ENCODE measurements at places on chromosomes 5 and 9. TPM values are rescaled to one million over a fixed set of nuclear protein-coding genes. Genes with fewer than 3 reads are reported as not detected.

The PCDHB11 gene
- 0.16 TPM for total RNA-seq

The TSSK1B gene
- total RNA-seq, result 3.8 TPM

The OR13C3 gene
- total RNA-seq, result not detected

The GABRB2 gene
- total RNA-seq, result not detected

The WNK2 gene
- total RNA-seq, result 12.8 TPM

The BRD9 gene
- total RNA-seq, result 25.5 TPM

- DNase-seq, result no peak
Observed at GRCh38 chr9:92196400-92196799, 81.2 kb upstream of the SPTLC1 start.

GRCh38 chr5:40312205-40312604 is 367.5 kb upstream of the PTGER4 start:
- DNase-seq, result no peak

DNA sequence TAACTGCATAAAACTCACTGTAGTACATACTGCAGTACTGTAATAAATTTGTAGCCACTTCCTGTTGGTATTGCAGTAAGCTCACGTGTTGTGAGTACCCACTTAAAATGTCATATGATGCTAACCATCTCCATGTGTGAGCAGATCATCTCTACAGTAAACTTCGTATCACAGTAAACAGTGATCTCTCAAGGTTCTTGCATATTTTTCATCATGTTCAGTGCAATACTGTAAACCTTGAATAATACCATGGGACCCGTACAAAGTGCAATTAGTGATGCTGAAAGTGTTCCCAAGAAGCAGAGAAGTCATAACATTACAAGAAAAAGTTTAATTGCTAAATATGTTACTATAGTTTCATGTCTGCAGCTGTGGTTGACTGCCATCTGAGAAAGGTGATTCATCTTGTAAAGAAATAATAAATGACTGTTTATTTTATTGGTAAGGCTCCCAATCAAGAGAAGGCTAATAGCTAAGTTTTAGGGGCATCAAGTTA is 253.8 kb upstream of the POU5F2 start:
- peak; percentile 2 for DNase-seq

DNA sequence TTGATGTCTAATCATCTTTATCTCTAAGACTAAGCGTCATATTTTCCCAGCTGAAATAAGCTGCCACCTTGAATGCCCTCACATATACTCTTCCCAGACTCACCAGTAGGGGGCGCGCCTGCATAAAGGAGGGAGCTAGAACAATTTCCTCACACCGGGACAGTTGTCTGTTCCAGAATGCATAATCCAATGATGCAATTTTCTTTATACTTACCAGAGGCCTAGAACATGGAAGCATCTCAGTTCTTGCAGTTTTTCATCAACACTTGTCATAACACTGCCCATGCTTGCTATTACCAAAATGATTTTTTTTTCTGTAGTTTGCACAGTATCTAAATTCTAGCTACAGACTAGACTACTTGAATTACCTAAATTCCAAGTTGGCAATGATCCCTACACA is 203.9 kb downstream of the FRMD3 start:
- DNase-seq, result peak; percentile 56

DNA sequence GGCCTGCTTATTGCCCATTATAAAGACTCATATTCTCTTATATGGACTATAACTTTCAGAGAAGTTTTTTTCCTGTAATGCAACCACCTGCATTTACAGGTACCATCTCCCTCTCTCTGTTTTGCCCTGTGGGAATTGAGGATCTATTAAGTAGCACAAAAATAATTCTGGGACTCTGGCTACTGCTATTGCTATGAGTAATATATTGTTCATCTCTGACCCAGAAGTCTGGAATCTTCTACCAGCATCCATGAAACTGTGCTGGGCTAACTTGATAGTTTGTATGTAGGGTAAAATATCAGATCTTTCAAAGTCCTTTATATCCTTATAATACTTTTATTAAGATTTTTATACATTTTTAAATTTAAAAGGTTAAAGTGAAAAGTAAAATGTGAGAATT is 607.2 kb downstream of the EFNA5 start:
- DNase-seq, result peak; percentile 40

- no peak for DNase-seq
Observed at GRCh38 chr9:108703429-108703828, 152.4 kb downstream of the ACTL7B start.

DNA sequence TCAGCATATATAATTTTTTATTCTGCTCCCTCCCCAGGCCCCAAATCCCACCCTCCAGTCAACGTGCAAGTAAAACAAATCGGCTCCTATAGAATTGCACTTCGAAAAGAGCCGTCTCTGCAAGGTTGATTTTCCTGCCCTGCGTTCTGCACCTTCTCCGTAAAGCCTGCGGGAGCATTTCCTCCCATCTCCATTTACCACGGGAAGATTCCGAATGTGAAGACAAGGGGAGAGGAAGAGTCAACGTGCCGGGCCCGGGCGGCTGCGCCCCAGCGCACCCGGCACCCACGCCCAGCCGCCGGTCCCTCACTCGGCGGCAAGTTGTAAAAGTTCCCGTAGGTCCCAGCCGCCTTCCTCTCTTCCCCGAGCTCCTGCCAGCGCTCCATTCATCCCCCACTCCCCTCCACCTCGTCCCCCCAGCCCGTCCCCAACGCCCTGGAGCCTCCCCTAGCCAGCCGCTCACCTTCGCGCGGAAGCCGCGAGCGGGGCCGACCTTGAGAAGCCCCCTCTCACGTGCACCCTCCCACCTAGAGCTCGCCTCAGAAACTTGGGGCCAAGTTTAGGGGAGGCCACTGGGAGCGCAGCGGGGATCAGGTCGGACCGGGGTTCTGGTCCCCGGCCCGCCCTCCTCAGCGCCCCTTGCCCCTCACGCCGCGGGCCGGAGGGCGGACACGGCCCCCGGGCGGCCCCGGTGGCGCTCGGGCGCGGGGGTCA is 431 bp downstream of the BNC2 start:
- DNase-seq, result no peak

GRCh38 chr5:173281910-173282309 is 46.3 kb downstream of the STC2 start:
- DNase-seq, result no peak
